Activated CD4-positive, CD25-positive, alpha-beta regulatory T cell treated with anti-CD3 and anti-CD28 coated beads, Interleukin-2, amount 50 U/mL, for 72 hours (primary cell): ENCODE measurements at places on chromosomes 1 and 21.

- no peak for DNase-seq
Measured at GRCh38 chr21:31008355-31008754, 29.9 kb downstream of the KRTAP19-8 start.

- no peak for DNase-seq
Measured at GRCh38 chr1:18866314-18866713, 6.9 kb upstream of the TAS1R2 start.

GRCh38 chr21:15848634-15849560 is 119.1 kb downstream of the USP25 start:
- no peak for DNase-seq

DNA sequence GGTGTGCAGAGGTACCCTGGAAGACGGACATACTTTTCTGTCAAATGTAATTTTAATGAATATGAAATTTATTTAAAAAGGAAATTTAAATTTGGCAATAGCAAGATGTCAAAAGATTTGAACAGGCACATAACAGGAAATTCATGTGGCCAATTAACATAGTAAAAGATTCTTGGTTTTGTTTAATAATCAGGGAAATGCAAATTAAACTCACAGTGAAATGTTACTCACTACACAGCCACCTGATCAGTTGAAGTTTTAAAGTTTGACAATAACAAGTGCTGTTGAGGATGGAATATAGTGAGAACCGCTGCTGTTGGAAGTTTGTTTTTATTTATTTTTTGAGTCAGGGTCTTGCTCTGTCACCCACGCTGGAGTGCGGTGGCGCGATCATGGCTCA is 63.9 kb downstream of the TEX35 start:
- DNase-seq = no peak

GRCh38 chr1:164576291-164577271 is 17.6 kb downstream of the PBX1 start:
- no peak for DNase-seq

- no peak for DNase-seq
Measured at GRCh38 chr1:184890539-184890973, 83.8 kb downstream of the NIBAN1 start.

- DNase-seq = no peak
Measured at GRCh38 chr1:118871582-118872171, 116.5 kb downstream of the TBX15 start.

DNA sequence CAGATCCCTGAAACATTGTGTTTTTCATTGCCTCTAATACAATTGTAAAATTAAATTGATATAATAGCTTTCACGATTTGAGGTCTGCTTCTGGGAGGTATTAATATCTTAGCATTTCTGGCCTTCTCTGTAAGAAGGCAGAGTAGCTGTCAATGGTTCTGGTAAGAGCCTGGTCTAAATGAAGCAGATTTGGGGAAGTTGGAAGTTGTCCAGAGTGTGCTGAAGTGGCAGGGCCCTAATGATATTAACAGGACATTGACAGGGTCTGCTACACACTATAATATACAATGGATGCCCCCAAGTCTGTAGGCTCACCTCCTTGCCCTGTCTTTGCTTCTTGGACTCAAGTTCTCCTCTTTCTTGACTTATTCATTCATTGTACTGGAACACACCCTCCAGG is 99.5 kb downstream of the C4BPA start:
- no peak for DNase-seq

- no peak for DNase-seq
Measured at GRCh38 chr1:55618199-55618598, 403.0 kb upstream of the USP24 start.

DNA sequence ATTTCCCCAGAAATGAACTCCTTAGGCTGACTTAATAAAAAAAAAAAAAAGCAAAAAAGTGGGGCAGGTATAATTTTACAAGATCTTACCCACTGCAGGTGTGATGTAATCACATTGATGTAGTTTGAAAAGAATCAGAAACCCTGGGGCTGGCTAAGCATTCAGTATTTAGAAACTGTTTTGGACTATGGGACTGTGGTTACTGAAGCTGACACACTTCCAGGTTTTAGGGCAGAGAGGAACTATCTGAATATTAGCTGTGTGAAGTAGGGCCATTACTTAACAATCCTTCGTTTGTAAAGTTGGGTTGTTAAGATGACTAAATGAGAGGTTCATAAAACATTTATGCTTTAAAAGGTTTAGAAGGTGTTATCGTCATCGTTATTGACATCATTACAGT is 165.3 kb downstream of the FASLG start:
- no peak for DNase-seq

DNA sequence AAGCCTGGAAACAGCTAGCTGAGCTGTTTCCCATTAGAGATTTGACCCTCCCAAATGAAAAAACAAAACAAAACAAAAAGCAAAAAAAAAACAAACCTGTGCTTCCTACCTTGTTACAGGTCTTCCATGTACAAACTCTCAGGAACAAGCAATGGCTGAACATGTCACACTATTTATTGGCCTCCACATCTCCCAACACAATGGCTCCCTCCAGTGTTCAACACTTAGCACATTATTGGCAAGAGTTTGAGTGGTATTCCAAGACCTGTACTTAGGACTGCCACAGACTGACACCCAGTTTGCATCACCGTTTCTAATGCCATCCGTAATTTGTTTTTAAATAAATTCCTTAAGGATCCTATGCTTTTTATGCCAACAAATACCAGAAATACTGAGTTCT is 195.0 kb upstream of the OLFM3 start:
- no peak for DNase-seq

DNA sequence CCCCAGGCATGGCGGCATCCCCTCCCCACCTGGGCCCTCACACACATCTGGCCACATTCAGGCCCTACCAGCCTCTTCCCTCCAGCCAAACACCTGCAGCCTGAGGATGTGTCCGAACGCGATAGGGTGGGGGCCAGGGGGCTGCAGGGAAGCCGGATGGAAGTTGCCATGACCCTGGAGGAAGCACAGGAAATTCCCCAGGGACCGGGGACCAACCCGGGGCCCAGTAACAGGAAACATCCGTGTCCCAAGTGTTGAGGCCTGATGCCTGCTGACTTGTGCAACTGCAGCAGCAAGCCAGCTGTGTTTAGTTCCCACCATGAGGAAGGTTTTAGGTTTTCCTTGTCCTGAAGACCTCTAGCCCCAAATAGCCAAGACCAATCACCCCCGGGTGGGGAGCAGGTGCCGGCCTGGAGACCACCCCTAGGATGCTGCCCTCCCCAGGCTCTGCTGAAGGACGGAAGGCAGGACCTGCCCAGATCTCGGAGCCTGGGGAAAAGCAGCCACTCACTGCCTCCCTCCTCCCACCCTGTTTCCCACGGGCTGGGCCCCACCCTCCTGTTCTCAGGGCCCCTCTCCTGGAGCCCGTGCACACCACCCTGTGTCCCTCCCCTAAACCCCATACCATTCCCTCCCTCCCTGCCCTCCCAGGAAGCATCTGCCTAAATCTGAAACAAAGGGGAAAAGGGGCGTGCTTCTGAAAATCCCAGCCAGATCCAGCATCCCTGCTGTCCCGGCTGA is 29.8 kb downstream of the MEGF6 start:
- DNase-seq = no peak

DNA sequence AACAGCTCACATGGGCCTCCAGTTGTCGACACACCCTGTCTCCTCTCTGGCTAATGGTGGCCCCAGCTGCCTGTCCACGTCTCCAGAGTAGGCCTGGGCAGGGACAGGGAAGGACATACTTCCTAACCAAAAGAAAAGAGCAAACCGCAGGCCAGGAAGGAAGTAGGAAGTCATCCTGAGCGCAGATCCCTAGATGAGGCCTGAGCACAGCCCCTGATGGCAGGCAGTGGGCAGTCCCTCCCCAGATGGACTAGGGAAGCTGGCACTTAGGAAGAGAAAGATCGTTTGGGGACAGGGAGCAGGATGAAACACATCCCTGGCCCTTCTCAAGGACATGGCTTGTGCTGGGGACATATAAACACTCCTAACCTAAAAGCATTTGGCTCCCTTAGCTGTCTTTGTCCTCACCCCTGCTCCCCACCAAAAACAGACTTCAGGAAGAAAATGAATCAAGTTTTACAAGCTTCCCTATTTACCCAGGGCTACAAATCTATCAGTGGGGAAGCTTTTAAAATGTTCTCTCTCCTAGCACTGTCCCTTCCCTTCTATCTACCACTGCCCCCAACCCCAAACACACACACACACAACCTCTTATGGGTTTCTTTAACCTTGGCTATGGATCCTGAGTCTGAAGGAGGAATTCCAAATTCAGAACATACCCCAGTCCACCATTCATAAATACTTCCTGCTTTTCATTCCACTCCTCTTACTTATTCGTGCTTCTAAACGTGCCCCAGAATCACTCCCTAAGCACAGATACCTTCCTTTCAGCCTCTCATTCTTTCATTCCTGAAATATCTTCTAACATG is 21.1 kb downstream of the SSBP3 start:
- no peak for DNase-seq

DNA sequence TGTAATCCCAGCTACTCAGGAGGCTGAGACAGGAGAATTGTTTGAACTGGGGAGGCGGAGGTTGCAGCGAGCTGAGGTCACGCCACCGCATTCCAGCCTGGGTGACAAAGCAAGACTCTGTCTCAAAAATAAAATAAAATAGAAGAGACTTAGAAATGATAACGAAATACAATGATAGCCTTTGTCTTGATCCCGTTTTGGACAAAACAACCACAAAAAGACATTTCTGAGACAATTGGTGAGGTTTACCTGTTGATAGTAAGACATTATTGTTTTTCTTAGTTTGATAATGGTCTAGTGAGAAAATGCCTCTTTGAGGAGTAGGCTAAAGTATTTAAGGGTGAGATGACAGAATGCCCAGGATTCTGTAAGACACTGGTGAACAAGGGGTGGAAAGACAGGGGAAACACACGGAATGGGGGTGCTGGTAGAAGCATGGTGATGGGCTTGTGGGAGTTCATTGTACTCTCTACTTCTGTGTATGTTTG is 11.9 kb upstream of the SHE start:
- DNase-seq = no peak

DNA sequence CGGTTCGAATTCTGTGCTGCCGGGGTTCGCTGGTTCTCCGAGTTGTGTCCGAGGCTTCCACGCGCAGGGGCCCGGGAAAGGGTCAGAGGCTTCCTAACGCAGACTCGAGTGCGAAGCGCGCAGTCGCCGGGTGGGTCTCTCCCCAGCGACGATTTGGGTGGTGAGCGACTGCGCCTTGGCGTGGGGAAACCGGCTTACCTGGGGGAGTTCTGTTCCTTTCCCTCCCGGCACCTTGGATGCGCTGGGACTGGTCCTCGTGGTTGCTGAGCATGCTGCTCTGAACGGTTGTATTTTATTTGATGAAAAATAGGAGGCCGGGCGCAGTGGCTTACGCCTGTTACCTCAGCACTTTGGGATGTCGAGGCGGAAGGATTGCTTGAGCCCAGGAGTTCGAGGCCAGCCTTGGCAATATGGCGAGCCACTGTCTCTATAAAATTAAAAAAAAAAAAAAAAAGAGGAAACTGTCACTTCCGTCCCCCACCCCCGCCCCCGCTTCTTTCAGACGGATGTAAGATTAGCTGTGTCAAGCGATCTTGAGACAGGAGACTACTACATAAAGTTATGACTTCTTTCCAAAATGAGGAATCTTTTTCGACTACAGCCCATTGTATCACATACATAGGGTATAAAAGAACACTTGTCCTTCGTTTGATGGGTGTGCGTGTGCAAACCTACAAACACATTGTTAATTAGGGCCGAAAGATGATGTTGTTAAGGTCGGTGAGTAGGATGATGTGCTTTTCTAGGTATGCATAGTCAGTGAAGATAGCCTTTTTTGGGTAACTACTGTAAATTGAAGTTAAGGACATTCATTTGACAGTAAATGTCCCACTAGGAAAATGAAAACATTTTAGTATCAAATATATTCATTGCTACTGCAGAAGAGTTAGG is at the start of gene CCDC18:
Gene CCDC18 (plus strand): TSS at position 2 of the 891 bp plus-strand sequence. CDS start 2,638 bp downstream, outside the sequence.
- no peak for DNase-seq

- no peak for DNase-seq
Measured at GRCh38 chr1:159799446-159799985, 2.6 kb upstream of the FCRL6 start.

GRCh38 chr1:43048601-43049011 is 89.9 kb upstream of the SLC2A1 start:
- DNase-seq = no peak

DNA sequence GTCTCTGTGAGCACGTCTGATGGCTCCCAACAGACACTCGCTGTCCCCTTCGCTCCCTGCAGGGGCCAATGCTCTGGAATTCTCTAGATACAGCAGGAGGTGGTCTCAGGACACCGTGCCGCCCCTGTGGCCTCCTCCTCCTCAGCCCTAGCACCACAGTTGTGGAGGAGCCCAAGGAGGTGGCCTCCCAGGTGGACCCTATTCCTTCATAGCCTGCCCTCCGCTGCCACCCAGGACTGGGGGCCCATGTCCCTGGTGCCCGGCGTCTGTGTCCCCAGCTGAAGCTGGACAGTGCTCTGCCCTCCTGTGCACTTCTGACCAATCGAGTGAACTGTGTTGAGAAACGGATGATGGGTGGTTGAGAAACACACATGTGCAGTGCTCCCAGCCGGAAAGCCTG is 149.8 kb upstream of the ARHGEF16 start:
- no peak for DNase-seq

- no peak for DNase-seq
Measured at GRCh38 chr1:28246427-28246832, 10.5 kb downstream of the ATP5IF1 start.

DNA sequence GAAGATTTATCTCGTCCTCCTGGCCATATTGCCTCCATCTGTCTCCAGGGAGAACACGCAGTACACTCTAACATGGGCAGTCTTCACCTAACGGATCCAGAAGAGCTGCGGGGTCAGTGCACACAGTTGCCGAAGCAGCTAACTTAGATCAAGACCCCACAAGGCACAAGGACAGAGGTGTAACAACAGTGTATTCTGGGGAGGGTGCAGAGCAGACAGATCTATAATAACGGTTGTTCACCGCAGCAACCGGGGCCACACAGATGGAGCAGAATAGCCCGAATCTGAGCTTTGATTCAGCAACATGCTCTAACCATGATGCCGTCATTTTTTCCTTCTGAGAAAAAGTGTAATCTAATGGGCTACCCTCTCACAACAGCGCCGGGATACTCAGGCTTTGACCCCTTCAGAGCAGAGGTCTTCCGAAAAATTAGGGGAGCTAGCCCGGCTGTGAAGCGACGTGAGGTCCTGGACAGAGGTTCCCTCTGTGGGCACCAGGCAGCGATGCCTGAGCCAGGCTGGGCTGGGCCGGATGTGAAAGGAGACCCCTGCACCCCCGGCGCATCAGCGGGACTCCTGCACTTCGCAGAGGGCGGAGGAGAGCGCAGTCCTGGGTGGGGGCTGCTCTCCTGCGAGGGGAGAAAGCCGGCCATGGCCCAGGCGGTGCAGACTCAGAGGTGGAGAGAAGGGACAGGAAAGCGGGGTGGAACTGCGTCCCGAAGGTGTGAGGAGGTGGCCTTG is 57.5 kb downstream of the BCL9 start:
- peak; percentile 44 for DNase-seq

- no peak for DNase-seq
Measured at GRCh38 chr1:67724928-67725560, 40.0 kb downstream of the GADD45A start.

DNA sequence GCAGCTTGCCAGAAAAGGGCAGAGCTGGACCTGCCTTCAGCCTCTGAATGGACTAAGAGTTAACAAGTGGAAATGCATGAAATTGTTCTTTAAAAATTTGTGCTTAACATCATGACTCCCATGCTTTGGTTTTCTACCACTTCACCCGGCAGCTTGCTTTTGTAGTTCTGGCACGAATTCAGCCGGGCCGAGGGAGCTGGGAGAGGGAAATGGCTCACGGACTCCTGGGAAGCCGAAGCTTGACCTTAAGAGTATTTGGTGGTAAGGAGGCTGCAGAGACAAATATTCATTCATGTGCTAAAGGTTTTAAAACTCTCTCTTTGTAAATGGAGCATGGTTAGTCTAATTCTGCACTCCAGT is 17.2 kb upstream of the GFI1 start:
- DNase-seq = no peak
